Amniotic epithelial cell (primary cell): ENCODE measurements at places on chromosomes 6 and 20.

DNA sequence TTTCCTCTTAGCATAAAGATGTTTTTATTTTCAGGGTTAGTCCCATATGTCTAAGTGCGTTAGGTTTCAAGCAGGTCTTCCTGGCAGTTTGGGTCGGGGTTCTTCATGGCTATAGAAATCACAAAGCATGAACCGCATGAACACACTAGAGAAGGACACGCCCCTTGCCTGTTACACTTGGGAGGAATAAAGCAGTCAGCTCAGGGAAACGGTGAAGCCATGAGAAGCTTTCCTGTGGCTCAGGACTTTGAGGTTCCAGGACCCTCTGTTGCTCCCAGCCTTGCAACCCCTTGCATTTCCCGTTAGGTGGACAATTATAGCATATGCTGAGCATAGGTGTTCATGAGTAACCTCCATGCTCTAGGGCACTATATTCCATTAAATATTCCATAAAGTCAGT, 96.7 kb downstream of the SYCP2 start:
- no peak for DNase-seq

DNA sequence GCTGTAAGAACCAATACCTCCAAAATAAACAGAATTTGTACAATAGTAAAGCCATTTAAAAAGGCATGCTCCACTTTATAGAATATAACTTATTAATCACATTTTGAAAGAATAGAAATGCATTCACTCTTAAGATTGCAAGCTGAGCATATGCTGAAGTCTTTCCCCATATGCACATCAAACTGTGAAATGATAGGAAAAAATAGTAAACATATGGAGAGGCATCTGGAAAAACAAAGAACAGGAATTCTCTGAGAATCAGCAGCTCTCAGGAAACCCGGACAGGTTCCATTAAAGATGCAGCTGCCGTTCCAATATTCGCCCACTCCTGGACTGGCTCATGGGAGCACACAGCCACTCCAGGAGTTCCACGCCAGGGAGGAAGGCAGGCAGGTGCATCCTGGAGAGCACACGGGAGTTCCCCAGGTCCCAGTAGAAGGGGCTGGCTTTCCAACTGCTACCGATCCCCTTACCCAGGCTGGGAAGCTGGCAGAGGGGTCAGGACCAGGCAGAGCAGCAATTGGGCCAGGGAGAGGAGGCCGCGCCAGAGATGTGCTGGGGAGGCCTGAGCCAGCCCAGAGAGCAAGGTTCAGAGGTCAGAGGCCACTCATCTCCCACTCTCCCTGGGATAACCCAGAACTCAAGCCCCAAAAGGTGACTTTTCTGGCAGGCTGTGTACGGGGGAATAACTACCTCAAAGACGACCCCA, 111.1 kb downstream of the DLL1 start:
- DNase-seq: no peak

DNA sequence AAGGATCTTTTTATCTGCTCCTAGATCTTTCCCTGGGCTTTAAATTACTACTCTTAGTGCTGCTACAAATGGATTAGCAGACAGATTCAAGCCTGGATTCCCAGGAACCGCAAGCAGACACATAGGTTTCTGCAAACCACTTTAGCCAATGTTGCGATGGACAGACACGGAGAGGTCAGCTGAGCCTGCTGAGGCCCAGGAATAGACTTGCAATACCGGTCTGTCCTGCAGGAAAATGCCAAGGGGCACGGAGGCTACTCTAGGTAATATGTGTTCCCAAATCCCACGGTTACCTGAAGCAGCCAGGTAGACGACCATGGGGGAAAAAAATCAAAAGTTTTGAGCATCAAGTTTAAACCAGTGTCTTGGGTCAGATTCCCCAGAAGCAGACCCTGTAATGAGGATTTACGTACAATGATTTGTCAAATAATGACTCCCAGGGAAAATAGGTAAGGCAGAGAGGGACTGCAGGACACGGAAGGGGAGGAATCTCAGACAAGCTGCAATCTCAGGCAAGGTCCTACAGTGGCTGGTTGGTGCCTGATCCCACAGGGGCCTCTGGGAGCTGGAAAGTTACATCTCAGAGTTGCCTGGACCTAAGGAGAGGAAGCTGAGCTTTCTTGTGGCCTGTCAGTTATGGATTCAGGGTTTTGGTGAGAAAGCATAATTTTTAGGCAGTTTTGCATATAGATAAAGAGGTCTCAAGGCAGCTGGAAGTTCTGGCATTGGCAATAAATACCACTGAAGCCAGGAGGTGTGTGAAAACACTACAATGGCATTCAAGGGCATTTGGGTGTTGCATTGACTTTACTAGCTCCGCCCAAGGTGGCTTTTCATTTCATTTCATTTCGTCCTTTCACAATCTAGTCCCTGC, 12.5 kb downstream of the OTOR start:
- DNase-seq: peak; percentile 32

DNA sequence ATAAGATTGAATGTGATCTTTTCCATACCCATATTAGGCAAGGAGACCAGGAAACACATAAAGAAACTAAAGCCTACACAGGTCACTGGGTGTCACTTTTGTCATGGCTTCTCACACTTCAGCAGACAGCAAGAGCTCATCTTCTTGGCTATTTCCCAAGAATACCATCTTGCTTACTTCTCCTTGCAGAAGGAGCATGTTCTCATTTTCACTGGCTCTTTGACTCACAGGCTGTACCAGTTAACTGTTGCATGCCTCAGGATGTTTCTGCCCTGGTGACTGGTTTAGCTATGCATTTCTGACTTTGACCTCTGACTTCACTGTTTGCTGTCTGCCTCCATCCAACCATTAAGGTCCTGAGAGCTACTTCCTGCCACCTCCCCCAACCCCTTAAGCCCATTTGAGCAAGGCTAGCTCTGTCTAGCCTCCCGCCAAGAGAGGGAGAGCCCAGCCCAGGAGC, 40.3 kb upstream of the OGFRL1 start:
- peak; percentile 80 for DNase-seq

GRCh38 chr6:140867336-140867735, 1265.4 kb upstream of the GJE1 start:
- no peak for DNase-seq

DNA sequence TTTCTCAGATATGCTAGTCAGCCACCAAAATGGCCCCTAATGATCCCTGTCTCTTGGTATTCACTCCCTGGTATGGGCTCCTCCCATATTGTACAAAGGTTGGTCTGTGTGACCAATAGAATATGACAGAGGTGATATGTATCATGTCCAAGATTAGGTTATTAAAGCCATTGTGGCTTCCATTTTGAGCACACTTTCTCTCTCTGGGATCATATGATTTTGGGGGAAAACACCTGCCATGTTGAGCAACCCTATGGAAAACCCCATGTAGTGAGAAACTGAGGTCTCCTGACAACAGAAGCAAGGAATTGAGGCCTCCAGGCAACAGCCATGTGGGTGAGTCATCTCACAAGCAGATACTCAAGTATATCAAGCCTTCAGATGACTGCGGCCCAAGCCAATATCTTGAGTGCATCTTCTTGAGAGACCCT, 7.1 kb upstream of the ZNF318 start:
- DNase-seq: peak; percentile 25

DNA sequence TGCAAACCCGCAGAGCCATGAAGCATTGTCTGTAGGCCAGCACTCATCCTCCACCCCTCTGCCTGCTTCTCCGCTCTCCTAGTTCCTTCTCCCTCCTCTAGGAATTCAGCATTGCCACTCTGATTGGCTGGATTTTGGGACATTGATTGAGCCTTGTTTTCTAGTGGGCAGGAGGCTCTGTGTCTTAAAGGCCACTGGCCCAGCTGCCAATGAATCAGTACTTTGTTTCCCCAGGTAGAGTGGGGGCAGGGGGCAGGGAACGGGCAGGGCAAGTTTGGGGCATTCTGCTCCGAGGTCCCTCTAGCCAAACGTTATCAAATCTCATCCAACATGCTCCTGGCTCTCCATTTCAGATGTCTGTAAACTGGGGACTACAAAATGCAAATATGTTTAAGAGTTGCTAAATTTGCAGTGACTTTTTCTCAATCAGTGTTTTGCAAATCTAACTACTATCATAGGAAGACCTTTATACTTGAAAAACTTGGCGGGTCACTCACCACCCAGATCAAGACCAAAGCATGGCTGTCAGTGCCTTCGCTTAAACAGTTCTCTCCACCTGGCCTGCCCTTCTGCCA, 10.4 kb upstream of the BPI start:
- DNase-seq: no peak

- DNase-seq: peak; percentile 46
These were observed 636.0 kb downstream of the BCKDHB start for GRCh38 chr6:80742481-80742880.

DNA sequence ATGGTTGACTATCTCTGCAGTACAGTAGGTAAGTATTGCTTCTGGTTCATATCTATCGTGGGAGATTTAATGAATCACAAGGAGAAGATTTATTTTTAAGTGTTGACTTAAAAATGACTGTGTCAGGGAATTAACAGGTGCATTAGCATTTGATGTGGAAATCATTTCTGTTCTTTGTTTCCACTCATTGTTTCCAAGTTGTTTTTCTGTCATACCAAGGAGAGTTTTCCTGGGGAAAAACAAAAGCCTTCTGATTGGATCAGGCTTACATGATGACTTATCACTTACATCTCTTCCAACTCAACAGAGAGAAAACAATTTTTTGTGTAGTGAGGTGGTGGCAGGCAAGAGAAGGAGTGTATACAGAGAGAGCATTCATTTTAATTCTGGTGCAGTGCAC, 686.4 kb downstream of the HTR1B start:
- DNase-seq: no peak

- no peak for DNase-seq
These were observed 1.7 kb downstream of the TULP4 start for GRCh38 chr6:158313989-158314388.
